Stimulated activated CD4-positive, alpha-beta T cell treated with anti-CD3 and anti-CD28 coated beads, Interleukin-12 subunit alpha, Interleukin-12 subunit beta, amount 100 ng/mL, for 48 hours (primary cell): ENCODE measurements at places on chromosomes 11 and 22.

GRCh38 chr11:128582496-128583366 is 4.6 kb downstream of the ETS1 start:
- no peak for DNase-seq

- no peak for DNase-seq
Observed at GRCh38 chr11:57056735-57057134, 68.0 kb downstream of the OR5AK2 start.

DNA sequence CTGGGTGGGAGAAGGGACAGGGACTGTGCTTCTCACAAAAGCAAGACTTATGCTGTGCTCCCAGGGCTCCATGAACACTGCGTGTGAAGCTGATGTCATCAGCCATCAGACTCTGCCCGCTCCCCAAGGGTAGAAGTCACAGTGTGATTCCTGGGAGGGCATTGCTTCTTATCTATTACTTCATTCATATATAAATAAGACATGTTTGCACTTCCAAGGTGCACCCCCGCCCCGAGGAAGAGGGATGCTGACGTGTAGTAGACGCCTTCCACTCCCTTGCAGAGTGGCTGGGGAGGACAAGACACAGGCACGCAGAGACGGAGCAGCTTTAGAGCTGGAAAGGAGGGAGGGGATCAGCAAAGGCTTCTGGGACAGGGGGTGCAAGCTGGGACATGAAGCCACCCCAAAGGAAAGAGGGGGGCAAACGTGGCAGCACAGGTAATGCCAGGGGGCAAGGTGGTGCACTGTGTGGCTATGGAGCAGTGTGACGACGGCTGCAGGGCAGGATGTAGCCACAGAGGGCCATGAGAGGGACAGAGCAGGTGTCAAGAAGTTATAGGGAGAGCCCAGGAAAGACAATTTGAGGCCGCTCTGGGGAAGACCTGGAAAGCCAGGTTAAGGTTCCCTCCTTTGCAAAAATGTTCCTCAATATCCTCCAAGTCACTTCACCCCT is 558.5 kb downstream of the MN1 start:
- no peak for DNase-seq

- no peak for DNase-seq
Observed at GRCh38 chr22:50253046-50253915, 2.2 kb upstream of the HDAC10 start.

GRCh38 chr22:36360871-36361383 is 26.8 kb downstream of the MYH9 start:
- DNase-seq = no peak

DNA sequence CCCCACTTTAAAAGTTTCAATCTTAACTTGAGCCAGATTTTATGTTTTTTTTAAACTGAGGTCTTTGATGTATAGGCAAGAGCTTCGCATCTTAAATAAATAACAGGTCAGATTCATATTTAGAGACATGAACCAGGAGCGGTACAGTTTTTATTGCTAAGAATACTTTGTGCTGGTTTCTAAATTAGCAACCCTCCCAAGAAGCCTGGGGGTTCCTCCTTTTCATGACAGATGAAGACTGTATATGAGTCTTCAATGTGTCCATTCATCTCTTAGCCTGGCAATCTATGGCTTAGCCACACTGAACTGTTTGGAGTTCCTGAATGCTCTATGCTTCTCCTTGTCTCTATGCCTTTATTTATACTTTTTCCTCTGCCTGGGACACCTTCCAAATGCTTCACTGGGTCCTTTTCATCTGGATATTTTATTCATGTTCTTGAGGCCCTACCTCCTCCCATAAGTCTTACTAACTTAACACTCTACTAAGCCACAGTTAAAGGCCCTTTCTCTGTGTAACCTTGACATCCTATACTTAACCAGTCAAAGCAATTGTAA is 338.6 kb downstream of the INSC start:
- no peak for DNase-seq

GRCh38 chr22:50209893-50210292 is 9.1 kb downstream of the SELENOO start:
- peak; percentile 60 for DNase-seq

DNA sequence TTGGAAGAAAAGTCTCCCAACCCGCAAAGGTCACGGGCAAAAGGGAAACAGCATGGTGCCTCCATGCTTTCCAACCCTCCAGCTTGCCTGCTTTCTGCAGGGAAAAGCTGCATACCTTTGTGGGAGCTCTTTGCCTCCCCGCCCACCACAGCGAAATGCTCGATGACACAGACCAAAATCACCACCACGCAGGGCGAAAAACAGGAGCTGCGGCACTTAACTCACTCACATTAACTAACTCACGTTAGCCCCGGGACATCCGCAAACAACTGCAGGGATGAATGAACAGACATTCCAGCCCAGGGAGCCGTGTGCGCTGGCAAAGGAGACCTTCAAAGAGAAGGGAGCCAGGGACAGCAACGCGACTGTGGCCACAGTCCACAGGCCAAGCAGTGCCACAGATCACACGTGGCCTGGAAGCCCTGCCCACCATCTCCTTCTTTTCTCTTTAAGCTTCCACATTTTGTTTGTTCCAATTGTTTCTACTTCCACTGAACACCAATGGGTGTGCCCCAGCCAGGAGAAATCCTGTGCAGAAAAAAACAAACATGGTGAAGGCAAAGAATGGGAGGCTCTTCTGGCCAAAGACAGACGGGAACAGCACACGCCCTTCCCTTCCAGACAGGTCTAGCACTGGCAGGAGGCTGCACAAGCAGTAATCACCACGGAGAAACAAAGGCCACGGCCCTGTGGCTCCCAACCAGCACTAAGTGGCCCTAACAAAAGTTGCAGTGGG is 39.3 kb downstream of the DUSP8 start:
- no peak for DNase-seq

DNA sequence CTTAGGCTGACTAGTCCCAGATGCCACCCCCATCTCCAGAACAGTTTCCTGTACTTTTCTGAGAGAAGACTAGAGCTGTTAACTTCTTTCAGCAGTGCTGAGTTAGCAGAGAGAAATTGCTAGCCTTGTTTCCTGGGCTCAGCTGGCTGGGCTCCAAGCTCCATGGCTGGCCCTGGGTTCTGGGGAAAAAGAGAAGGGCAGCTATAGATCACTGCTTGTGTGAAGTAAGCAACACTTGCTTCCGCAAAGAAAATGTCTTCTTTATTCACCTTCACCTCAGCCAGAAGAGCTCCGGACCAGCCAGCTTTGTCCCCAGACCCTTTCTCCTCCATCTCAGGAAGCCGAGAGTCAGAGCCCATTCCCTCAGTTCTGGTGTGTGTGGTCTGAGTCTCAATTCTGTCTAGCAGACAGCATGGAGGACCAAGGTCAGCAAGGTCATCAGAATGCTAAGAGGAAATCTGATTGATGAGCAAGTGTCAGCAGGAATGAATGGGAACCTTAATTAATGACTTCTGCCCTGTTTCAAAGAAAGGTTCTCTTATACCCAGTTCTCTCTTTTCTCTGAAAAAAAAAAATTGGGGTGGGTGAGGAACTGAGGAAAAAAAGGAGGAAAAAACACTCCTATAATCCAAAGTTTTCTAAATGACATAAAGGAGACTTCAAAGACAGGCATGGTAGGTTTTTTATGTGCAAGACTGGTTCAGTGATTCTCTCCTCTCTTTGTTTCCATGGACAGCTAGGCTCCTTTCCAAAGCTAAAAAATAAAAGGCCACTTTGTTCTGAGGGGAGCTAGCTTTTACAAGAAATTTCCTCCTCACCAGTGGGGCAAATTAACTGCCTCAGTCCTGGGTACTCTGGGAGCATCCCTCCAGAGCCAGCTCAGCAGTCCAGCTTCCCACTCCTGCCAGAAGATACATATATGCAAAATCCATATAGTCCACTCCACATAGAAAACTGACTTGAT is 63.6 kb upstream of the FAM181B start:
- DNase-seq = no peak

DNA sequence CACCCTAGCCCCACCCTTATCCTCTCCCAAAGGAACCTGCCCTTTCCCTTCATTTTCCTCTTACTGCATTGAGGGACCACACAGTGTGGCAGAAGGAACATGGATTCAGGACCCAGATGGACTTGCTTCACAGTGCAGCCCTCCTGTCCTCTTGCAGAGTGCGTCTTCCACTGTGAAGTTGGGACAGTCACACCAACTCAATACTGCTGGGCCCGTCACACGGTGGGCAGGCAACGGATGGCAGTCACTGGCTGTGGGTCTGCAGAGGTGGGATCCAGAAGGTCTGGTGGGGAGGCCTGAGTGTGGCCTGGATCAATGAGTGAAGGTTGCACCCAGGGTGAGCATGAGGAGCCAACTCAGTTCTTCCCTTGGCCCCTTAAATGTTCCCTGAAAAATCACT is 129.9 kb upstream of the B3GAT1 start:
- no peak for DNase-seq

- no peak for DNase-seq
Observed at GRCh38 chr11:24872651-24873311, 375.9 kb downstream of the LUZP2 start.

GRCh38 chr11:121958323-121958970 is 157.6 kb downstream of the BLID start:
- DNase-seq = no peak

- DNase-seq = no peak
Observed at GRCh38 chr11:114174712-114175495, 115.4 kb downstream of the ZBTB16 start.

- peak; percentile 8 for DNase-seq
Observed at GRCh38 chr11:17386331-17387084, 2.0 kb downstream of the KCNJ11 start.

GRCh38 chr22:24592058-24592850 is 619 bp downstream of the LRRC75B start:
- DNase-seq = no peak
